ENCODE measurements at places on chromosomes 3 and 15.

DNA sequence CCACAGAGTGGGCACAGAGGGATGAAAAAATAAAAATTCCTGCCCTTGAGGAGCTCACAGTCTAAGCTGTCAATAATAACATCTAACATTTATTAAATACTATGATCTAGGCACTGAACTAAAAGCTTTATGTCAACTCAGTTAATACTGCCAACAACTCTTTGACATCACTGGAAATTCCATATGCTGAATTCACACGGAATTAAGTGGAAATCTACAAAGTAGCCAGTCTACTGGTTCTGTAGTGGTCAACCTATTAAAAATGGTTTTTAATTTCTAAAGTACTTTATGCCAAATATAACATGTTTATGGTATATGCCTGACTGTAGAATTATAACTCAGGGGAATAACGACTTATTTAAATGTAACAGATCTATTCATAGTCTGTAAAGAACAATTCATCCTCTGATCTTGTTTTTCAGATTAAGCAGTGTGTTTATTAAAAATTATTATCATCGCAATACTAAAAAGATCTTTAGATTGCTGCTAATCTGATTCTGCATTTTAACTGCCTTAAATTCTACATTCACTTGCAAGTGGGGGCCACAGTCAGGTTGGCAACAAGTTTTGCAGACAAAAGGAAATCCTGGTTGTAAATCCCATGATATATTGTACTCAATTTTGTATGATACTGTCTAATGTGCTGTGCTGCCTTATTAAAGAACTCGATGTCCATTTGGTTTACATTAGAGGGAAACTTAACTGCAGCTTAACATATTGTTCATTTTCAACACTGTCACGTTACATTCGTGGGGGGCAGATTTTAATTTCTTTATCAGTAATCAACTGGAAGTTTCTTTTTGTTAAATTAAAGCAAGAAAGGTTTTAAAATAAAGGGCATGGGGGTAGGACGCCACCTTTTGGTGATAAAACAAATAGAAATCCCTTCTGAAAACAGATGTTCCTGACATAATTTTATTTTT is 2.6 kb upstream of the FOXP1 start:
- no peak for DNase-seq

DNA sequence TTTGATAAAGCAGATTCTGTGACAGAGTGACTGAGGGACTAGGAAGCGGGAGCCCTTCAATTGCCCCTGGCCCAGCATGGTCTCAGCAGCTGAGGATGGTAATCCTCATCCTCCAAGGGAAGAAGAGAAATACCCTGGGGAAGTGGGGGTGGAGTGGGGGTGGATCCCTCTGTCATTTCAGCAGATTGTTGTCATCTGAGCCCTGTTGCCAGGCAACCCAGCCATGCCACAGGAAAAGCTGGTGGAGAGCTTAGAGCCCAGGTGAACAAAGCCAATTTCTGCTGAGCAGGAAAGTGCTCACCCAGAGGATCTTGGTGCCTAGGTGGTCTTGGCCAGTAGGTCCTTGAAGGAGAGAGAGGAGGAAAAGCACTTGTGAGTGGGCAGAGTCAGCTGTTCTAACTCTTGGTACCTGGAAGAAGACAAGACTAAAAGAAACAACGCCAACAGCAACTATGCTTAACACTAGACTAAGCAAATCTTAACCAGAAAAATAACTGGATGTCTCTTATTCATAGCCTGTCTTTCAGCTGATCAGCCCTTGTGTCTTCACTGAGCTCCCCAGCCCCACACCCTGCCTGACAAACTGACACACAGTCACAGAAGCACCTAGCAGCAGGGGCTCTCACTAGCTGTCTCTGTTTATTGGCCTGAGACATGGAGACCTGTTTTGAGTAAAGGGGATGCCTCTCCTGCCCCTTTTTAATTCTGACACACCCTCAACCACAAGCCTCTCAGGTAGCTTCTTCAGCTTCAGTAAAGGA is 40.1 kb upstream of the DCLK3 start:
- DNase-seq: no peak

GRCh38 chr3:144585408-144585807 is 613.8 kb downstream of the DIPK2A start:
- no peak for DNase-seq

- no peak for DNase-seq
These were observed 12.3 kb upstream of the BDH1 start for GRCh38 chr3:197567904-197568681.

- no peak for DNase-seq
These were observed 62.3 kb upstream of the ASB14 start for GRCh38 chr3:57354768-57355167.

- no peak for DNase-seq
These were observed 1.7 kb downstream of the NT5DC2 start for GRCh38 chr3:52531860-52532516.

DNA sequence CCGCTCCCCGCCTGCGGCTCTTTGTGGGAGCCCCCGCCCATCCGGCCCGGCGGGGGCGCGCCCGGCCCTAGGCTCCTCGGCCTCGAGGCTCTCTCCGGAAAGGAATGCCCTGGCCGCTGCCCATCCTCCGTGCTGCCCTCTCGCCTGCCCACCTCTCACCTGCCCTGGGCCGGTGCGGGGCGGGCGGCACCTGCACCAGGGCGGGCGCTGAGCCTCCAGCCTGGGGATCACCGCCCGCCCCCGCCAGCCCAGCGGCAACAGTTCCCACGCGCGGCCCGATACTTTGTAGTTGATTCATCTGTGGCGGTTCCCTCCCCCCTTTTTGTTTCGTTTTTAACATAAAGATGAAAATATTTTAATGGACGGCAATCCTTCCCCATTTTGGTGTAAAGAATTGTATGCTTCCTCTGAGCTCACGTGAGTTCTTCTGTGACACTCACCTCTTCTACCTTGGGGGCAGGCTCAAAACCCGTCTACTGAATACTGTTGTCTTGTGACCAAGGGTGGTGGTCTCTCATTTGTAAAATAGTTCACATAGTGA is 1.9 kb downstream of the KLF13 start:
- DNase-seq: no peak

DNA sequence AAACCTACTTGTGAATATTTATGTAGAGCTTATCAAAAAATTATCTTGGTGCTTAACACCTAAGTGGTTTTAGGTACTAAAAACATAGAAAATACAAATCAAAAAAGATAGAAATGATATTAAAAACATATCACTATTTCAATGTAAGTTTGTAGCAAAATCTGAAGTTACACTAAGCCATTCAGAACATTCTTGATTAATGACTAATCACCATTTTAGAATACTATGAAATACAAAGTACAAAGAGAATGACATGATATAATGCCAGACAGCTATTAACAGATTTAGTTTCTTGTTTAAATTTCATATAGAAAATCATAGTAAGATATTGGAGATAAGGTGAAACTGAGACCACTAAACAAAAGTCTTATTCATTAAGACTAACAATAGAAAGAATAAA is 169.7 kb upstream of the AGTR1 start:
- no peak for DNase-seq

- DNase-seq: no peak
These were observed 162.0 kb downstream of the KLF13 start for GRCh38 chr15:31488437-31489204.

GRCh38 chr3:66336333-66336766 is 115.5 kb downstream of the SLC25A26 start:
- DNase-seq: no peak

GRCh38 chr15:42385206-42385979 is 26.1 kb downstream of the CAPN3 start:
- DNase-seq: no peak

GRCh38 chr3:53482227-53482626 is 12.2 kb upstream of the CACNA1D start:
- no peak for DNase-seq

DNA sequence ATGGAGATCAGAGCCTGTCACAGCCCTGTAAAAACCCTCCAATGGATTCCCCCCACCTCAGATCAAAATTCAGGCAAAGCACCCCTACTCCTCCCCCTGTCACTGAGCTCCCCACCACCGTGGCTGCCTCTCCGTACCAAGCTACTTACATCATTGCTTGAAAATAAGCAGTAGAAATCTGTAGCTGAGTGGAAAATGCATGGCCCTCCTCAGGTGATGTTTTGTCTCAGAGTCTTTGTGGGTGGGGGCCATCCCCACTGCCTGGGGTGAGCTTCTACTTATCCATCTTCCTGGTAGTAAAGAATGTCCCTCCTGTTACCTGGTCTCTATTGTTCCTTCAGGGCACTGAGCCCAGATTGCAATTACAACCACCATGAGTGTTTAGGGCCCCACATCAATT is 34.5 kb downstream of the SLCO2A1 start:
- no peak for DNase-seq

- DNase-seq: no peak
These were observed 17.5 kb upstream of the GASK1A start for GRCh38 chr3:42961633-42962032.

DNA sequence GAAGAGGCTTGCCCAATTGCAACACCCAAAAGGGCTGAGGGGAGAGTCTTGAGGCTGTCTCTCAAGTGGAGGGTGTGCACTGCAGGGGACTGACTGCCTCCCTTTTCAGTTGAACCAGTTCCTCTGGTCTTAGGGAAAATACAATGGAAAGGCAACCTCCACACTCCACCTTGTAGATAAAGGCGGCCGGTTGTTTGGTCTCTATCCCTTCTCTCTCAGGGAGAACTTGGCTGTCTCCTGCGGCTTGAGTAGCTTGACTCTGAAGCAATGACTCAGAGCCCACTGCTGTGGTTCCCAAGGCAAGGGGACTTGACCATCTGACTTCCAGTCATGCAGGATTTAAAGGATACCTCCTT is 143.2 kb upstream of the UMPS start:
- no peak for DNase-seq

DNA sequence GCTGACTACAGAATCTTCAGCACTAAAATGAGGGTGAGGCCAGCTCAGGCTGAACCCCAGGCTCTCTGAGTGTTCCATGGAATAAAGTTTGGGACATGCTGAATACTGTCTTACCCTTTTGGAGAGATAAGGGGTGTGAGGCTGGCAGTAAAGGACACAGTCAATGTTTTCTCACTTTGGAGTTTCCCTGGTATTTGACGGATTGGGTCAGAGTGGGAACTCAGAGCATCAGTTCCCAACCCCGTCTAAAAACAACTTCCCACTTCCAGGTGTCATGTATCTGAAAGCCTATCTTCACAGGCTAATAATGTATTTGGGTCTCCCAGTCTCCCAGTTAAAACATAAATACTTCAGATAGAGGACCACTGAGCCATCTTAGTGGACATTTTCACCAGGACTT is 180.7 kb downstream of the TLE3 start:
- no peak for DNase-seq
